LHCN-M2 (cell line): ENCODE measurements at places on chromosomes 5 and 9. TPM values are rescaled to one million over a fixed set of nuclear protein-coding genes. Genes with fewer than 3 reads are reported as not detected.
A peak's percentile ranks its signal among the peaks of the same experiment; 100 is the strongest.

The ZDHHC11B gene
- total RNA-seq: not detected in 2 replicates

The IRX1 gene
- not detected in 2 replicates for total RNA-seq

GRCh38 chr9:7342229-7342628, 457.3 kb downstream of the DMAC1 start:
- DNase-seq: no peak

DNA sequence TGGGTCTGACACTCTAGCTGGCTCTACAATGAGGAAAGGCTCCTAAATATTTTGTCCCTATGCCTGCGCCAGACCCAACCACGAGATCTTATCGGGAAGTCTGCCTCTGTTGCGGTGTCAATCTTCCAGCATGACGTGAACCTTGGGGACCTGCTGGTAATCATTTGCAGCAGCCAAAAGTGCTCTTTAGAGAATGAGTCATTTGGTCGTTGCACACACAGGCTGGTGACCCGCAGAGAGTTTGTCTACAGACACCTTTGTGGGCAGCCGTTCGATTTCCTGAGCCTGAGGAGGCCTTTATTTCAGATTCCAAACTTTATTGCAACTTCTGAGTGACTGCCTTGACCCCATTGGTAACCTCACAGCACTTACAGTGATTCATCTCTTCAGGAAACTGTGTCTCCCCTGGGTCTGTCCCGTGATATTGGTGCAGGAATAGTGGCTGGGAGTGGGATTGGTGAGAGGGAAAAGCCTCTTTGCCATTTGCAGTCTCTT, 326.1 kb downstream of the NSG2 start:
- no peak for DNase-seq

GRCh38 chr5:119269061-119269944, 86.5 kb upstream of the TNFAIP8 start:
- DNase-seq: peak; percentile 24

- DNase-seq: no peak
Measured at GRCh38 chr9:137417161-137418021, 5.6 kb downstream of the EXD3 start.

DNA sequence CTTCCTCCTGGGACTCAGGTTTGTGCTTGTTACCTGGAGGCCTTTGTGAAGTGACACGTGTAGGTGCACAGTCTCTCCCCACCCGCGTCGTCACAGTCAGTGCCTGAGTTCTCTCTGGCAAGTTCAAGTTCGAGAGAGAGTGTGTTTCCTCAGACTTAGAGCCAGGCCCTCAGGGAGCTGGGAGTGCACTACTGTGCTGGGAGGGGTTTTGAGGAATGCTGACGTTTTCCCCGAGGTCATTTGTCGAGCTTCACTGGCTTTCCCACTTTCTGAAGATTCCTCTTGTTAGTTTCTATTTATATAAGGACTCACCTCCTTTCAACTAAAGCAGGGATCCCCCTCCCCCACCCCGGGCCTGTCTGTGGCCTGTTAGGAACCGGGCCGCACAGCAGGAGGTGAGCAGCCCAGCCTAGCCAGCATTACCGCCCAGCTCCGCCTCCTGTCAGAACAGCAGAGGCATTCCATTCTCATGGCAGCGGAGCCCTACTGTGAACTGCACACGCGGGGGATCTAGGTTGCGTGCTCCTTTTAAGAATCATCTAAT, 209.2 kb downstream of the DIRAS2 start:
- no peak for DNase-seq

- no peak for DNase-seq
Measured at GRCh38 chr9:7094052-7094451, 336.3 kb downstream of the KDM4C start.

DNA sequence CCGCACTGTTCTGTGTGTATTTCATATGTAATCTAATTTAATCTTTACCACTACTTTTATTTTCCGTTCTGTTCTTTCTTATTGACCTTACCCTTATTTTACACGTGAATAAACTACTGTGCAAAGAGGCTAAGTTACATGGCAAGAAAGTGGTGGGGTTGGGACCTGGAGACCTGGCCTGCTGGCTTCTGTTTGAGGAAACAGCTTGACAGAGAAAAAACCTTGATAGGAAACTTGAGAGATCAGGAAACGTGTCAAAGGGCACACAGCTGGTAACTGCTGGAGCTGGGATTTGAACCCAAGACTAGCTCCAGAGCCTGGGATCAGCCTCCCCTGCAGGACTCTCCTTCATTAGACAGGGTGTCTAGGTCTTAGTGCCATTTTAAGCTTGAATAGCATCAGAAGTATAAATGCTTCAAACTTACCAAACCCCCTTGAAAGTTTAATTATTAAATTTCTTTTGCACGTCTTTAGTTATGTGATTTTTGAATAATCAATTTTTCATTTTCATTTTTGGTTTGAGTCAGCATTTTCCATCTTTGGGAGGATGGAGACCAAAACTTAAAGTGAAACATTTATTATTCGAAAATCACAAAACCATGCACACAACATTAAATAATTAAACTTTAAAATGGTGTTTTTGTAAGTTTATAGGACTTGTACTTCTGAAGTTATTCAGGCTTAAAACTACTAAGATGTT, 129.5 kb downstream of the RGS3 start:
- DNase-seq: no peak

- no peak for DNase-seq
Measured at GRCh38 chr5:138946241-138946623, 71.1 kb upstream of the LRRTM2 start.

The QRFP gene
- not detected in 2 replicates for total RNA-seq

DNA sequence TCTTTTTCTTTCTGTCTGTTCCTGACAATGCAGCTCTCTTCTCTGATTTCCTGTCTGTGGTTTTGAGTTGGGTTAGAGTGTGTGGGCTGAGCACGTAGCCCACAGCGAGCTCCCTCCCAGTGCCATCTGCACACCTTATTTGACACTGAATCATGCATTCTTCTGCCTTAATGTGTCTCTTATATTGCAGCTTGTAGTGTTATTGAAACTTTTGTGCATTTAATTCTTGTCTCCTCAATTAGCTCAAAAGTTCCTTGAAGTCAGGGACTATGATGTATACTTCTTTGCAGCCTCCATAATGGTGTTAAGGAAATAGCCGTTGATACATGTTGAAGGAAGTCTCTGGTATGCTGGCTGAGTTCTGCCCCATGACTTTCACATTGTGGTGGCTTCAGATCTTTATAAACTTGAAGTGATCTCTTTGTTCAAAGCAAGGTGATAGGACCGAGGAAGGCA, 576.2 kb upstream of the CLINT1 start:
- peak; percentile 56 for DNase-seq

The ITK gene
- 0.06 TPM in 1 of 2 replicates, not detected in the other for total RNA-seq

The TRPM6 gene
- total RNA-seq: not detected in 2 replicates

The SEMA5A gene
- total RNA-seq: 11.4 and 12.8 TPM in 2 replicates

The PCA3 gene
- total RNA-seq: 0.29 TPM in 1 of 2 replicates, not detected in the other

DNA sequence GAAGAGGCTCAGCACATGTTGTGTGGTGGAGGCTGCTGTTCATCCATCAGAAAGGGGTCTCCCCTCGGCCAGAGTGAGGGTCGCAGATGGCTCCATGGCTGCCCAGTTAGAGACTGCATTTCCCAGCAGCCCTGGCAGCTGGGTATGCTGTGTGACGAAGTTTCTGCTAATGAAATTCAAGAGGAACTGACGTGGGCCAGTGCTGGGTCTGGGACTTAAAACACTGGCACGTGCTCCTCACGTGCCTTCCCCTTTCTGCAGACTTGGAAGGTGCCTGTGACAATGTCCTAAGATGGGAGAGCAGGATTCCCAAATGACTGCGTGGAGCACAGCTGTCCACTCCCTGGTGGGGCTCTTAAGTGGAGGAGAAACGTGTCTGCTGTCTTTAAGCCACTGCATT, 114.5 kb upstream of the RAPGEF1 start:
- DNase-seq: no peak

The MRRF gene
- total RNA-seq: 46.6 and 51.6 TPM in 2 replicates

The PCDHA9 gene
- total RNA-seq: 0.06 TPM in 1 of 2 replicates, not detected in the other

The PFN3 gene
- total RNA-seq: not detected in 2 replicates

The SPINK1 gene
- not detected in 2 replicates for total RNA-seq

The IFNA21 gene
- not detected in 2 replicates for total RNA-seq

- DNase-seq: no peak
Measured at GRCh38 chr9:123940721-123941523, 11.0 kb upstream of the DENND1A start.

The HSPB3 gene
- 13.3 and 30.5 TPM in 2 replicates for total RNA-seq

The CCNI2 gene
- total RNA-seq: 0.06 TPM in 1 of 2 replicates, not detected in the other

GRCh38 chr5:138975098-138975847, 100.1 kb upstream of the LRRTM2 start:
- peak; percentile 57 for DNase-seq

The SLC9A3 gene
- 4.2 and 4.4 TPM in 2 replicates for total RNA-seq

The IL33 gene
- 0.11 and 0.13 TPM in 2 replicates for total RNA-seq

DNA sequence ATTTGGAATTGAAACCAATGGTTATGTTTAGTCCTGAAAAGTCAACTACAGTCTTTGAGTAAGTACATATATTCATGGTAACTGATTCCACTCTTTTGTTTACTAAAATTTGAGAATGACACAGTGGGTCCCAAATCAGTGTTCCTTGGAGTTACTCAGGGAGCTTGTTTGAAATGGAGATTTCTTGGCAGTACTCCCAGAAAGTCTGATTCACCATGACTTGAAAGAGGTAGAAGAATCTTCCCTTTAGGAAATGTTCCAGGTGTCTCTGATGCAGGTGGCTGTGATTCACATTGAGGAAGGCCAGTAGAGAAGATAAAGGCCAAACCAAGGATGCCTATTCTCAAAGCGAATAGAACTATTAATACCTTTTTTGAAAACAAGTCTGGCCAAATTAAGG, 1078.3 kb downstream of the CDH12 start:
- no peak for DNase-seq

The PCDHGA4 gene
- 3.9 and 4.4 TPM in 2 replicates for total RNA-seq
